Stimulated activated CD4-positive, alpha-beta T cell treated with anti-CD3 and anti-CD28 coated beads, Interleukin-1b, Interleukin-23, amount 100 ng/mL, for 48 hours (primary cell): ENCODE measurements at places on chromosomes 7 and 10.
A peak's percentile ranks its signal among the peaks of the same experiment; 100 is the strongest.

GRCh38 chr7:116354546-116355423, 144.4 kb downstream of the TES start:
- DNase-seq = no peak

GRCh38 chr10:88968391-88968790, 15.8 kb upstream of the ACTA2 start:
- DNase-seq = no peak

DNA sequence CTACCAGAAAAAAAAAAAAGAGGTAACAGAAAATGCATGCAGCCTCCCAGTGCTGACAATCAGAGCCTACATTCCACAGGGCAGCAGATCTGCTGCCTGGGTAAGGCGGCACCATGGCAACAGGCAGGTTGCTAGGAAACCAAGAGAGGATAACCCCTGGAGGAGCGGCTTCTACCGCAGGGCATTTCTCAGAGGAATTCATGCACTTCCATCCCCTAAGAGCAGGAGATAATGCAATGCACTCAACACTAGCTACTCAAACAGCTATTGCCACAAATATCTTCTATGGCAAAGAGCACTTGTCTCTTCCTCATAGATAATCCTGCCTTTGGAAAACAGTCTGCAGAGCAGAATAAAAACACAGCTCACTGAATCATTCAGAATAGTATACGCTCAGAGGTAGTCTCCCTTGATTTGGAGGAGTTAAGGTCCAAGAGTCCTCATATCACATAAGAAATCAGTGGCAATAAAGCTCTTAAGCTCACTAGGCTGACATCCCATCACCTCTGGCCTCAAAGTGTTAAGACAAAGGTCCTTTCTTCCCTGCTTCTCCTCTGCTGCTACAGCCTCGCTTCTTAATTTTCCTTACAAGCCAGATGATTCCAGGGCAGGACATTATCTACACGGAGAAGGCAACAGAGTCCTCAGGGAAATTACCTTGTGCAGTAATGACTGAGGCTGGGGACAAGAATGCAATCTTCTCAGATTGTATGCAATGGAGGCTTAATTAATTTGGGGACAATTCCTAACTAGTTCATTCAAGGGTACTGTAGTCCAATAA, 10.7 kb downstream of the PSAP start:
- DNase-seq = no peak

GRCh38 chr10:95784279-95784913, 28.4 kb downstream of the ENTPD1 start:
- DNase-seq = no peak

GRCh38 chr10:104577861-104578521, 63.1 kb upstream of the SORCS3 start:
- DNase-seq = no peak

DNA sequence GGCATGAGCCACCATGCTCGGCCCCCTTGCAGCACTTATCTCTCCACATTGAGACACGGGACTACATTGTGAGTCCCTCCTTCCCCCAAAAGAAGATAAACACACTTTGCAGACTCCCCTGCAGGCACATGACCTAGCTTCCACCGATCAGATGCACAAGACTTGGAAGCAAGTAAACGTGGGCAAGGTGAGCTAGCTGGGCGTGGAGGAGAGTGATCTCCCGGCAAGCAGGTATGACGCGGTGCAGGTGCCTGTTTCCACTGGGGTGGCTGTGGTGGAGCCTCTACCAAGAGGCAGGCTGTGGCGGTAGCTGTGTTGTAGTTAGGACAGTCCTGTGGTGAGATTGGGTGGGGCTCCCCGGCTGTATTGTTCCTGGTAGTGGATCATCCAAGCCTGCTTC, 7.7 kb upstream of the COMTD1 start:
- DNase-seq = no peak

DNA sequence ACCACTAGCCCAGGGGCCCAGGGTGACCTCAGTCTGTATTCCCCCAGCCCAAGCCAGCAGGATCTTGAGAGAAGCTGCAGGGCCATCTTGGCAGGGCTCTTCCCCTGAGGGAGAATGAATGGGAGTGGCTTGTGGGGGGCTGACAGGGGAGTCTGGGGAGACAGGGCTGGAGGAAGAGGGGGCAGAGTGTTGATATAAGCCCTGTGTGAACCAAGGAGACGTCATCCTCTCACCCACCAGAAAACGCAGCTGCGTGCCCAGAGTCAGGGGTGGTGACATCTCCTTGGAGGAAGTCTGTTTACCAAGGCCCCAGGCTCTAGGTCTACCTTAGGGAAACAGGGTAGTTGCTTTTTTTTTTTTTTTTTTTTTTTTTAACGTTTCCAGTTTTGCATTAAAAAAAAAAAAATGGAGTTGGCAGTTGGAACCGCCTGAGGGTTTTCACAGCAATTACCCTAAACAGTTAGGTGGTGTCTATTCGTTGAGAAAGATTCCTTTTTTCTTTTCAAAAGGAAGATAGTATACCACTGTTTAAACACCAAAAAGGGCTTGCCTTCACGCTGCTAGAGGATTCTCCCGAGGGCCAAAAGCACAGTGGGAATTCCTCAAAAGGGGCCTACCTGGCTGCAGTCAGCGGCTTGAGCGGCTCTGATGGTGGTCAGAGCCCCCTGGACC, 113.8 kb downstream of the PRPF18 start:
- DNase-seq = no peak

DNA sequence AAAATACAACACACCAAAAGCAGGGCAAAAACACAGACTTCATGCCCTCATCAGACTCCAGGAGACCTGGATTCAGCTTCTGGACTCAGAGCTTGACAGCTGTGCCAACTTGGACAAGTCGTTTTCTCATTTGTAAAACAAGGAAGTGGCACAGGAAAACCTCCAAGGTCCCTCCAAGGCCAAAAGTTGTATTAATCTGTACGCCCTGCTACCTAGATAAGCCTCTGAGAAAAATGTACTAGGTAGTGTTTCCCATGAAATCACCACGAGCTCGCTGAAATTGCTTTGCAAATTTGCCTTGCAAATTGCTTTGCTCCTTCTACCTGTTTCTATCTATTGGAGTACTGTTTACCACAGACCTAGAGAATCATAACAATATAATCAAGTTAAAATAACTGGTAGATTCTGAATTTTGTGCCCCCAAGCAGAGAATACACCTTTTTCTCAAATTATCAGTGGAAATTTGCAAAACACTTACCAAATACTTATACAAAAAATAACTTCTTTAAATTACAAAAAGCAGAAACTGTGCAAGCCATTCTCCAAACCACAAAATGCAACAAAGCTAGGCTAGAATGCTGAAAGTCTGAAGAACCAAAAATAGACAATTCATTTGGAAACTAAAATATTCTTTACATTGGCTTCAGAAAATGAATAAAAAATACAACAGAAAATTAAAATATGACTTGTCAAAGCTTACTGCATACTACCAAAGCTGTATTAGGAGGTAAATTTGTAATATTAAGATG, 158.1 kb upstream of the CHST15 start:
- no peak for DNase-seq

DNA sequence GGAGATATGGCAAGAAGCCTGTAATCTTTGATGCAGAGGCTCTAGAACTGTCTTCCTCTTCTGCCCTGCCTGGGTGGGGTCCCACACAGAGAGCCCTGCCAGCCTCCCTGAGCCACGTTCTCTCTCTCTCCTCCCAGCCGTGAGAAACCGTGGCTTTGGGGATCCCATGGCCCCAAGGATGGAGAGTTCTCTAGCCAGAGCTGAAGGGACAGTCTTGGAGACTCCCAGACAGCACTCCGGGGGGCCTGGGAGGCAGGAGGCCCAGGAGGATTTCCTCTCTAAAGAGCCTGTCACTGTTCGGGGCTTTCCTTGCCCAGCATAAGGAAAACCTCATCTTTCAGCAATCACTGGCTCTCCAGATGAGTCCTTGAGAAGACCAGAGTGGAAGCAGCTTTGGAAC, 227.1 kb downstream of the ARHGAP12 start:
- no peak for DNase-seq

DNA sequence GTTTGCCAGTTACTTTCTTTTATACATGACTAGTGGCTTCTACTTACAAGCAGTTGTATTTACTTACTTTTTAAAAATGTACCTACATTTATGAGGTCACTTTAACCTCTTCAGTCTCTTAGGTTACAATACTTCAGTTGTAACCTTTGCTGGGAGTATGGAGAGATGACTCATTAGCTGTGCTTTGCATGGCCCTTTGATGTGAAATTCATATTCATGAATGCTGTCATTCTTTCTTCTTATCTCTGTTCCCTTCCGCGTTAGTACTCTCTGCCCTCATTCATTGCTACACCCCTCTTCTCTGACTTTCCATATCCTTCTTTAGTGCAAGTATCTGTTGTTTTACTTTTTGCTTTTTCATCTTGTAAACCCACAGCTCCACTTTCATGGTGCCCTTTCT, 164.3 kb downstream of the BMPER start:
- no peak for DNase-seq

GRCh38 chr10:53598914-53599313, 826.3 kb upstream of the MBL2 start:
- DNase-seq = no peak

DNA sequence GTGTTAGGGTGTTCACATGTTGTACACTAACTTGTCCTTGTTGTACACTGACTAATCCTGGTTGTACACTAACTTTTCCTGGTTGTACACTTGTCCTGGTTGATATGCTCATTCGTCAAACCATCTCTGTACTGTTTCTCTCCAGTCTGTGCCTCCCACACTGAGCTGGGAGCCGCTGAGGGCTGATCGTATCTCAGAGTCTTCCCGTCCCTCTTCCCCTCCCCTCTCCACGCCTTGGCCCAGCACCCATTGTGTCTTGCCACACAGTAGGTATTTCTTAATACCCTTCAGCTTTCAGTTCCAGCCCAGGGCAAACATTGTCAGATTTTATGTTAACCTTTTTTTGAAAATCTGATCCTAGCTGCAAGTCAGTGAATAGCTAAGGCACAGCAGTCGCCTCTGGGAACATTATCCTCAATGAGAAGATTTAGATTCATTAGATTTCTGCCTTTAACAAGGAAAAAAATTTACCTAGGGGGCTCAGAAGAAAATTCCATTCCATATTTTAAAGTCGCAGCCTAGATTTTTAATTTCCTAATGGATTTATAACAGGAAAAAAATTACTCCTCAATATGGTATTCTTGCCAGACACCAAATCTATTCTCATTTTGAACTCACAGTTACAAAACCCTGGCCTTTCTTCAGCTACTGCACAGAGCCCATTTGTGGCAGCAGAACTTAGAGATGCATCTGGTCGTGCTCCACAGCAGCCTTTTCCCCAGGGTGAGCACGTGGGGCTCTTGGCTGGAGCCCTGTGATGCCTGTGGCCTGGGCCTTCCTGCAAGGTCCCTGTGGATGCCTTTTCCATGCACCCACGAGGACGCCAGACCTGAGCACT, 33.0 kb upstream of the CHST15 start:
- DNase-seq = no peak

GRCh38 chr10:56091872-56092271, 269.2 kb downstream of the ZWINT start:
- DNase-seq = no peak

GRCh38 chr10:80144696-80145131, 12.2 kb downstream of the PLAC9 start:
- DNase-seq = peak; percentile 10

DNA sequence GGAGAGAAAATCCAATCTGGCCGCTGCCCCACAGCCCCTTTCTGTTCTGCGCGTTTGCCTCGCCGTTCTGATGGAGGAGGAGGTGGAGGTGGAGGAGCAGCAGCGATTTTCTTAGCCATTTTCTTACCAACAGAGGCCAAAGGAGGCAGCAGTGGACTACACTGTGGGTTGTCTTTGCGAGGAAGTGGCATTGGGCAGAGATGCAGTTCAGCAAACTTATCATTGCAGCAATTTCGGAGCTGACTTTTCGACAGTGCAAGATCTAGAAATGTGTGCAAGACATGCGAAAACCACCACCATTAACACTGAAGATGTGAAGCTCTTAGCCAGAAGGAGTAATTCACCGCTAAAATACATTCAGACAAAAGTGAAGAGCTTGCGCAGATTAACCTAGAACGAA, 1.9 kb upstream of the ARL4A start:
- peak; percentile 16 for DNase-seq

DNA sequence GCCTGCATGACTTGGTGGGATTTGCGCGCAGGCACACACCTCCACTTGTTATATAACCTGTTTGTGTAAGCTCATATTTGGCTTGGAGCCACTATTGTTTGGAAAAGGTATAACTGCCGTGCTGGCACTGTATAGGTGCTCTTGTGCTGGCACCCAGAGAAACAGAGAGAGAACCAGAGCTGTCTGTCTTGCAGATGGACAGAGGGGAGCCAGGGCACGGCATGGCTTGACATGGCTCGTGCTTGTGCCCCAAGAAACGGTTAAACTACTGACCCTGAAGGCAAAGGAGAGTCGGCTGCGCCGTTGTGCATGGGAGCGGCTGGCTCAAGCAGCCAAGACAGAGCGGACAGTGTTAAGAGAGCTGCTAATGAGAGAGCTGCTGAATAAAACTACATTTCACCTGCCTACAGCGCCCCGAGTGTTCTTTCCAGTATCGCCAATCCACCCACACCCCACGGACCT, 23.2 kb downstream of the RAPGEF5 start:
- no peak for DNase-seq

GRCh38 chr7:155557778-155558177, 11.4 kb upstream of the CNPY1 start:
- DNase-seq = no peak

- DNase-seq = peak; percentile 51
These were observed 95.4 kb downstream of the FAM53B start for GRCh38 chr10:124648738-124649137.

DNA sequence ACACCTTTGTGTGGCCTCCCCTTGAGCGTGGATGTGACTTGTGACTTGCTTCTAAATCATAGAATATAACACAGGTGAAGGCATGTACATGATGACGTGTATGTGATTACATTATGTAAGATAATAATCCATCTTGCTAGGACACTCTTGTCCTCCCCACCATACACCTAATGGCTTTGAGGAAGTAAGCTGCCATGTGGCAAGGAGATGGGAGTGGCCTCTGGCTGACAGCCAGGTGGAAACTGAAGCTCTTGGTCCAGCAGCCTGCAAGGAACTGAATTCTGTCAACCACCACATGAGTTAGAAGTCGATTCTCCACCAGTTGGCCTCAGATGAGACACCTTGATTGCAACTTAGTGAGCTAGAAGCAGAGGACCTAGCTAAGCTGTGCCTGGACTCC, 67.4 kb upstream of the ELN start:
- no peak for DNase-seq

DNA sequence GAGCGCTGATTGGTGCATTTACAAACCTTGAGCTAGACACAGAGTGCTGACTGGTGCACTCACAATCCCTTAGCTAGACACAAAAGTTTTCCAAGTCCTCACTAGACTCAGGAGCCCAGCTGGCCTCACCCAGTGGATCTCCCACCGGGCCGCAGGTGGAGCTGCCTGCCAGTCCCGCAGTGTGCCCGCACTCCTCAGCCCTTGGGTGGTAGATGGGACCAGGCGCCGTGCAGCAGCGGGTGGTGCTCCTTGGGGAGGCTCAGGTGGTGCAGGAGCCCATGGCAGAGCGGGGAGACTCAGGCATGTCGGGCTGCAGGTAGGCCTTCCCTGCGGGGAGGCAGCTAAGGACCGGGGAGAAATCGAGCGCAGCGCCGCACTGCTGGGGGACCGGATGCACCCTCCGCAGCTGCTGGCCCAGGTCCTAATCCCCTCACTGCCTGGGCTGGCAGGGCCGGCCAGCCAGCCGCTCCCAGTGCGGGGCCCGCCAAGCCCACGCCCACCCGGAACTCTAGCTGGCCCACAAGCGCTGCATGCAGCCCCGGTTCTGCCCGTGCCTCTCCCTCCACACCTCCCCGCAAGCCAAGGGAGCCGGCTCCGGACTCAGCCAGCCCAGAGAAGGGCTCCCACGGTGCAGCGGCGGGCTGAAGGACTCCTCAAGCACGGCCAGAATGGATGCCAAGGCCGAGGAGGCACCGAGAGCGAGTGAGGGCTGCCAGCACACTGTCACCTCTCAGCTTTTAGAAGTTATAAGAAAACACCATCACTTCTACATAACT, 128.9 kb downstream of the ZNF438 start:
- DNase-seq = no peak

GRCh38 chr7:129782818-129783583, 169.8 kb downstream of the UBE2H start:
- no peak for DNase-seq
